ENCODE measurements at places on chromosomes 16 and 17.

- DNase-seq: peak; percentile 92
Observed at GRCh38 chr16:66926961-66927436, 1.7 kb upstream of the RRAD start.

GRCh38 chr17:75850928-75851692 is 4.0 kb downstream of the WBP2 start:
- peak; percentile 28 for DNase-seq

DNA sequence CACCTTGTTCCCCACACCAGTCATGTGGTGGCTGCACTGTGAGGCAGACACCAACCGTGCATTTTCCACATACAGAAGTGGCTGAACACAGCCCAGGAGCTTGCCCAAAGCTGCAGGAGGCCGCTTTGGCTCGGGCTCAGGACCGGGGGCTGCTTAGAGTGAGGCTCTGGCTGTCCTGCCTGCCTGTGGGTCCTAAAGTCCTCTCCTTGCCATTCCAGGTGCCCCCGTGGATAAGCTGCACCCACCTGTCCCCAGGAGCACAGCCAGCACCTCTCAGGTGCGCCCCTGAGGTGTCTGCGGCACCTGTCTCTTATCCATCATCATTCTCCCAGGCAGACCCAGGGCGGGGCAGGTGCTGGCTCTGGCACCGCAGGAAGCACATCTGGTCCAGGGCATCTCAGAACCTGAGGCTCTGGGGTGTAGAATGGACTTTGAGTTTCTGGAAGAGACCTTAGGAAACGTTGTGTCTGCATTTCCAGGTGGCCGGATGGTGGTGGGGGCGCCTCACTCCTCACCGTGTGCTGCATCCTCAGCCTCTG is 180.5 kb upstream of the ZNF469 start:
- DNase-seq: no peak

DNA sequence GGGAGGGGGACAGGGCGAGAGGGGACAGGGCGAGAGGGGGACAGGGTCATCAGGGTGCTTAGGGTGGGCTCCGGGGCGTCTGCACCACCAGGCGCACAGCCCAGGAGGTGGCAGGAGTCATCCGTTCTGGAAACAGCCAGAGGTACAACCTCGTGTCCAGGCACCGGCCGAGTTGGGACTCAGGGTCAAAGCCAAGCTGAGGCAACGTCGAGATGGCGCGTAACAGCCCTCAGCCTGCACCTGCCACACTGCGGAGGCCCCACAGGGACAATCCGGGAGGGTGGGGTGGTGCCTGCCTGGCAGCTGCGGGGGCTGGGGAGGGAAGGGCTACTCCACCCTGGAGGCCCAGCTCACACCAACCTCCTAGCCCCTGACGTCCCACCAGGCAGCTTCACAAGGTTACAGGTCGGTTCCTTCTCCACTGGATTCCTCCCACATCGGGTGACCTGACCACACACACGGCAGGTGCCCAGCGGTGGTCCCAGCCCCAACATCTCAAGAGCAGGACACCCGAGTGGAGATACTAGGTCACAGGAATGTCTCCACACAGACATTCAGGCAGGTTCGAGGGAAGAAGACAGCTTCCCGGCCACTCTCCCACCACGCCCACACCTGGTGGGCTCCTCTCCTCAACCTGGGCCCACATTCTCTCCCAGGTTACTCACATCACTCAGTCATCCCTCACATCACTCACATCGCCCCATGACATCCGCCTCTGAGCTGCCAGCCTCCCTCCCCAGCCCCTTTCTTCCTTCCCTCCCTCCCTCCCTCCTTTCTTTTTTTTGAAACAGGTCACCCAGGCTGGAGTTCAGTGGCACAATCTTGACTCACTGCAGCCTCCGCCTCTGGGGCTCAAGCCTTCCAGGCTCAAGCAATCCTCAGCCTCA is 47.3 kb downstream of the RPH3AL start:
- no peak for DNase-seq

GRCh38 chr16:3256866-3257465 is 533 bp upstream of the MEFV start:
- peak; percentile 7 for DNase-seq

GRCh38 chr16:54780266-54780665 is 150.4 kb upstream of the IRX5 start:
- no peak for DNase-seq

GRCh38 chr16:50676684-50677225 is 4.4 kb downstream of the SNX20 start:
- no peak for DNase-seq
